ENCODE measurements at places on chromosomes 1 and 21. TPM values are rescaled to one million over a fixed set of nuclear protein-coding genes. Genes with fewer than 3 reads are reported as not detected.

- no peak for DNase-seq
- H3K4me1 ChIP-seq: no peaks in the 10 kb centered on the region
- peaks cover 13% of the 10 kb centered on the region for H3K36me3 ChIP-seq
Observed at GRCh38 chr1:97461782-97462181, 459.1 kb downstream of the DPYD start.

- H3K27ac ChIP-seq: no peak overlapping the region
- no peaks in the 10 kb centered on the region for H3K36me3 ChIP-seq
- DNase-seq: no peak
- no peak overlapping the region for H3K4me3 ChIP-seq
Observed at GRCh38 chr1:24548070-24548469, 7.8 kb upstream of the NCMAP start.

DNA sequence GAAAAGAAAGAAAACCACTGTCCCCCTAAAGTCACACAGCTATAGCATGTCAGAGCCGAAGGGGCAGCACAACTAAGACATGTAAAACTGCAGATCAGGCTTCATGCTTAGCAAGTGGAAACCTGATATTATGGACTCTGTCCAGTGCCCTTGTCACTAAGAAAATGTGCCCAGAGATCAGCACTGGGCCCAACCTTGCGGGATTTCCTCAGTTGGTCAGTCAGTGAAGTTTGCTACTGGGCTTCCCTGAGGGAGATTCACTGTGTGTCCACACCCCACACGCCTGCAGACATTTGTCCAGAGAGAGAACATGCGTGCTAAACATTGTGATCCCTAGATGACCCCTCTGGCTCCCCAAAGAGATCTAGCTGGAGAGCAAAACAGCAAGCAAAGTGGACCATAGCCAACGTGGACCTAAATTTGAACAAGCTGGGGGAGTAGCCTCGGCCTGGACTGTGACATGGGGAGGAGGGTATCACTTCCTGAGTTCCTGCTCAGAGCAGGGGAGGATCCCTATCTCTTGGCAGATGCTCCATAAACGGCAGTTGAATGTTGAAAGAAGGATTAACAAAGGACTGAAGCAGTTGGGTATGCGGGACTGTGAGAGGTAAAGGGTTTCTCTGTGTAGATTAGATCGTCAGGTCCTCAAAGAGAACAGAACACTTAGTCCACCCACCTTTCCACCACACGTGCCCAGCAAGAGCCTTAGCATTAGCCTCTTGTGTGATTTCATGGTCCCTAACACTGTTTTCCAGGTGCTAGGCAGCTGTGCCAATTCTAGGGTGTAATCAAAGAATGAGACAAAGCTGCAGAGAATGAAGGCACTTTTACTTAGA lies 53.6 kb downstream of the GLUL start:
- H3K4me1 ChIP-seq: peaks cover 6% of the 10 kb centered on the region
- H3K36me3 ChIP-seq: no peaks in the 10 kb centered on the region
- no peak overlapping the region for H3K4me3 ChIP-seq
- H3K27me3 ChIP-seq: peaks cover 5% of the 10 kb centered on the region
- DNase-seq: no peak

DNA sequence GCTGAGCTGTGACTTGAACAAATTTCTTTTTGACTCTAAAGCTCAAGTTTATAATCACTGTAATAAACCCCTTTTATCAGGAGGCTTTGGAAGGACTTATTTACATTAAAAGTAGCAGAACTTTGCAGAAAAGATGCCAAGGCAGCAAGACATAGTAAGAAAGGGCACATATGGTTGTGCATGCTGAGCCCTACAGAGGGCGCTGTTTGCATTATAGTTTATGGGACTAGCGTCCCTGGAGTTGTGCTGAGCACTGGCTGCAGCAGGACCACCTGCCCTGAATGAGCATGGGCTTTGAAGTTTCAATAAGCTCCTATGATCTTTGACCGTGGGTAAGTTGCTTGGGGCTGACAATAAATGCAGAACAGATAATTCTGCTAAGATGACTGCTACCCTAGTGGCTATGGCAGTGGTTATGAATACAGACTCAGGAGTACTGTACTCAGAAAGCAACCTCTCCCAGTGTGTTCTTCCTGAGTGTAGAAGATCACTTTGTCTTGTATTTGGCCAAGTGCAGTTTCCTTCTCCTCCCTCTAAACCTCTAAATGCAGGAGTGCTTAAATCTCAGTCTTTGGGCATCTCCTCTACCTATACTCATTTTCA lies 45.4 kb upstream of the USP1 start:
- no peaks in the 10 kb centered on the region for H3K36me3 ChIP-seq
- H3K27me3 ChIP-seq: peaks cover 2% of the 10 kb centered on the region
- no peak overlapping the region for H3K4me3 ChIP-seq
- DNase-seq: peak; percentile 33

- no peak overlapping the region for H3K4me3 ChIP-seq
- no peak overlapping the region for H3K27ac ChIP-seq
- no peaks in the 10 kb centered on the region for H3K27me3 ChIP-seq
- H3K4me1 ChIP-seq: no peaks in the 10 kb centered on the region
Observed at GRCh38 chr21:27614231-27614630, 647.3 kb upstream of the ADAMTS5 start.

The DISP3 gene
- total RNA-seq: 0.55 TPM

The TFF2 gene
- total RNA-seq: not detected
